Foreskin keratinocyte (primary cell): ENCODE measurements at places on chromosomes 7 and 10.

DNA sequence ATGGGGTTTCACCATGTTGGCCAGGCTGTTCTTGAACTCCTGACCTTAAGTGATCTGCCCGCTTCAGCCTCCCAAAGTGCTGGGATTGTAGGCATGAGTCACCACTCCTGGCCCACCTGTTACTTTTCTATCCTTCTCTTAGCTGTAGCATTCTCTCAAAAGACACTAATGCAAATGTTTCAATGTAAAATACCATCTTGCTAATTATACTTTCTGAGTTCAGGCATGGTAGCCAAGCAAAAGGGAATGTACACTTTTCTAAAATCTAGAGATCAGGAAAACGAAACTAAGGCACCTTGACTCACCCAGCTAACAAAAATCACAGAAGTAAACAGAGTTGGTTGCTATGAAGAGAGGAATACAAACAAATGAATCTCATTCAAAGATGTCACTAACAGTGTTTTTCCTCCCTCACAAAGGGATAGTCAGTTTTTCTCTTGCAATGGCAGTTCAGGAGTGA is 401.0 kb upstream of the NRP1 start:
- DNase-seq = peak; percentile 31

DNA sequence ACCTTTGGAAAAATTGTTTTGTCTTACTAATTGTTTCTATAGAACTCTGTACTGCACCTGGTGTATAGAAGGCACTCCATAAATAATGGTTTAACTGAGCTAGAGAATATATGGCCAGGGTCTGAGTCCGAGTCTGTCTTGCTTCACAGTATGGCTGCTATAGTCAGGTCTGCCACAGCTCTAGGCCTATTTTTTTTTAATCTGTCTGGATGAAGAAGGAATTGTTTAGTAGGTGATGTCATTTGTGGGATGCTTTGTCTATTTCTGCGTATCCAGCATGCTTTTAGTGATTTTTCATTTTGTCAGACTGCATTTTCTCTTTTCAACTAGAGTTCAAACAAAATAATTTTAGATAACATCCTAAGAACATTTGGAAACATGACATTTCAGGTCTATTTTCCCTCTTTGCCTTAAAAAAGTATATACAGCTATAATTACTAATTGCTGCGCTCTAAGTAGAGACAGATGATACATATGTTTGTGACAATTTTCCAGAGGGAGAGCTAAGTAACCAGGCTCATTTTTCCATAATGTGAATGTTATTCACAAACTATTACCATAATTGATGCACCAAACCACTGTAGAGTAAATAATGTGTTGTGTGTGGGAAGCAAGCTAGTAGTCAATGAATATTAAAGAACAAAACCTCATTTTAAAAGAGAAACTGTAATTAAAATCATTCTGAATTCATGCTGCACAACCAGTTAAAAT is 361.7 kb downstream of the AUTS2 start:
- no peak for DNase-seq

GRCh38 chr7:156493942-156494341 is 146.6 kb upstream of the RNF32 start:
- peak; percentile 11 for DNase-seq

- no peak for DNase-seq
Measured at GRCh38 chr10:5532307-5532605, 7.5 kb downstream of the CALML3 start.

- no peak for DNase-seq
Measured at GRCh38 chr10:100303724-100304319, 17.3 kb upstream of the BLOC1S2 start.

DNA sequence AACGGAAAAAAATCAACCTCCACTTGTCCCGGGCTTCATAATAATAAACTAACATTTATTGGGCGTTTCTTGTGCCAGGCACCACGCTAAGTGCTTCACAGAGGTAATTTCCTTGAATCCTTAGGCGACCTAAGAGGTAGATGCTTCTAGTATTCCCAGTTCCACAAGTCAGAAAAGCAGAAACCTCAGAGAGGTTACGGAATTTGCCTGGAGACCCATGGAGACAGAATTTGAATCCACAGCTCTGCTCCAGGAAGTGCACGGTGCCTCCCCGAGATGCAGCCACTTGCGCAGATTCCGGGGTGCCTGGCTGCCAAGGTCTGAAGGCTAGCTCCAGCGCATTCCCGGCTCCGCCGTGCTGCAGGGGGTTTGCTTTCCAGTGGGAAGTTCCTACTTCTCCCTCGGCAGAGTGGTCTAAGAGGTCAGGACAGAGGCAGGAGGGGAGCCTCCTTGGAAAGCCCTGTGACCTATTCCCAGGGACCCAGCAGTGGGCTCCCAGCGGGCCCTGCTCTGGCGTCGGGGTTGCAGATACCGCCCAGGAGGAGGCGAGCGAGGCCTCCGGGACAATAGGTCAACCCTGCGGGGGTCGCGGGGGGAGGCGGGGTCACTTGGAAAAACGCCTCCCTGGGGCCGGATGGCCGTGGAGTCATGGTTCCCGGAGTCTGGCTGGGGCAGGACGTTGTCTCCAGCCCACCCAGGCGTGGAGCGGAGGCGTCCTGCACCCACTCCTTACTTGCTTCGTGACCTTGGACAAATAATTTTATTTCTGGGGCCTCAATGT is 10.1 kb upstream of the NKX2-3 start:
- no peak for DNase-seq
